Effector memory CD8-positive, alpha-beta T cell (primary cell): ENCODE measurements at places on chromosomes 16 and 17.
A peak's percentile ranks its signal among the peaks of the same experiment; 100 is the strongest.

DNA sequence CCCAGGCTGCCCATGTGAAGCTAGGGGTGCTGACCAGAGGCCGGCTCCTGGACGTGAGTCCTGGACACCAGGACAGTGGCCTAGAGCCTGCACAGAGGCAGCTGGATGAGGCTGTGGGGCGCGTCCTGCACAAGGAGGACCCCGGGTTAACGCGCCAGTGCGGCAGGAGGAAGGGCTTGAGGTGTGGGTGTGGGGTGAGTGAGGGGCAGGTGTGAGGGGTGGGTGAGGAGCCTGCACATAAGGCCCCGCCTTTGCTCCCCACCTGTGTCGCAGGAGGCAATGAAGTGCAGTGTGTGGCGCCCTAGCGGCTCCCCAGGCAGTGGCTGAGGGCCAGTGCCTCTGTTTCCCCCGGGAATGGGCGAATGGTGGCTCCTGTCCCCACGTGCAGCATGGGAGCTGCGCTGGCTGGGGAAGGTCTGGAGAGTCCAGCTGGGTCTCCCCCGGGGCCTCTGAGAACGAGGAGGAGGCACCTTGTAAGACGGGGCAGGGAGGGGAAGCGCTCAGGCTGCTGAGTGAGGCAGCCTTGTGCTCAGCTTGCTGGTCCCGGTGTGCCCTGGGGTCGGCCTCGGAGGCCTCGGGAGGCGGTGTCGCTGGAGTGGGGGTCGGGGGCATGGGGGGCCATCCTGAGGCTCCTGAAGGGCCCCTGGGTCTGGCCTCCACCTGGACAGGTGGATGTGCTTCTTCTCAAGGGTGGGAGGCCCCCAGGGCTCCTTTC, 3.2 kb downstream of the CD7 start:
- no peak for DNase-seq

DNA sequence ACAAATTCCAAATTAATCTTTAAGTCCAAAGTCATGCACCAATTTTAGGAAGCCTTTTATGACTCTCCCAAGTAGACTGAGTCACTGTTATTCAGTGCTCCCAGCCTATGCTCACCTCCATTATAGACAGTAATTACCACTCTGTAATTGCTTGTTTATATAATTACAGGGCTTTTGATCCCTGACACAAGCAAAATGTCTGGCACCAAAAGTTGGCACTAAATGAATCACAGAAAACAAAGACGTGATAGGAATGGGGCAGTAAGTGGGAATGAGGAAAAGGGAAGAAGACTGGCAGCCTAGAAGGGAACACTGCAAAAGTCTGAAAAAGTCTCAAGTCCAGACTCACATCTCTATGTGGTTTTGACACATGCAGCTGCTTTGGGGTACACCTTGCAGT, 94.1 kb downstream of the SLC39A11 start:
- no peak for DNase-seq

- DNase-seq: no peak
Observed at GRCh38 chr17:20966870-20967269, 75.9 kb downstream of the USP22 start.

DNA sequence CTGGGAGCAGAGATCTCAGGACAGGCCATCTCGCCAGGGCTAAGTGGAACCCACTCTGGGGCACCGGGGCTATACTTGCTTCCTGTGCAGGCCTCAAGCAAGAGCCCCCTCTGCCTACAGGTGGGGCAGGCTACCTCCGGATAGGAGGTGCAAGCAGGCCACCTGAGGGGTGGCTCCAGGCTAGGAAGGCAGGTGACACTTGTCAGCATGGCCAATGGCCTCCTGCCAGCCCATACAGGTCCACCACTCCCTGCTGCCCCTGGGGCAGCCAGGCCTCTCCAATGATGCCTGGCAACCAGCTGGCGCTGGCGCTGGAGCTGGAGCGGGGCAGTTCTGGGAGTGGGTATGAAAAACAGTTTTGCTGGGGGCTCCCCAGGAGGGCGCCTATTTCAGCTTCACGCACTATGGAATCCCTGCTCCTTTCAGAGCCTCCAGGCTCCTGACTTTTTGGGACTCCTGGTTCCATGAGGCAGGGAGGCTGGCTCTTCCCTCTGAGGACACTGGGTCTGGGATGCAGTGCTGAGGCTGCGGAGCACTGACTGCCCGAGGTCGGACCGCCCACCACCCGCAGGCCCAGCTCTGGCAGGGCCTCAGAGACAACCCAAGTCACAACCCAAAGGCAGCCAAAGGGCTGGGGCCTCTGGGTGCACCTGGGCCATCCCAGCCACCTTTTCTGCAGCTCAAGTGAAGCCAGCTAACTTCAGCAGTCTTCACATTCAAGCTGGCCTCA, 8.4 kb upstream of the SREBF1 start:
- DNase-seq: no peak

- DNase-seq: no peak
Observed at GRCh38 chr16:75476817-75477216, 12.3 kb upstream of the TMEM170A start.

GRCh38 chr17:78583091-78583490, 5.9 kb upstream of the DNAH17 start:
- no peak for DNase-seq

- DNase-seq: no peak
Observed at GRCh38 chr16:12344577-12345343, 368.2 kb downstream of the SNX29 start.

GRCh38 chr17:34254651-34255380, at the start of gene CCL2:
Gene CCL2 (plus strand): TSS chr17:34255285. CDS start chr17:34255350, 65 bp downstream.
- DNase-seq: no peak

- DNase-seq: no peak
Observed at GRCh38 chr17:83024218-83024971, 55.0 kb upstream of the METRNL start.

- DNase-seq: no peak
Observed at GRCh38 chr17:34736611-34737010, 157.2 kb downstream of the TMEM132E start.

DNA sequence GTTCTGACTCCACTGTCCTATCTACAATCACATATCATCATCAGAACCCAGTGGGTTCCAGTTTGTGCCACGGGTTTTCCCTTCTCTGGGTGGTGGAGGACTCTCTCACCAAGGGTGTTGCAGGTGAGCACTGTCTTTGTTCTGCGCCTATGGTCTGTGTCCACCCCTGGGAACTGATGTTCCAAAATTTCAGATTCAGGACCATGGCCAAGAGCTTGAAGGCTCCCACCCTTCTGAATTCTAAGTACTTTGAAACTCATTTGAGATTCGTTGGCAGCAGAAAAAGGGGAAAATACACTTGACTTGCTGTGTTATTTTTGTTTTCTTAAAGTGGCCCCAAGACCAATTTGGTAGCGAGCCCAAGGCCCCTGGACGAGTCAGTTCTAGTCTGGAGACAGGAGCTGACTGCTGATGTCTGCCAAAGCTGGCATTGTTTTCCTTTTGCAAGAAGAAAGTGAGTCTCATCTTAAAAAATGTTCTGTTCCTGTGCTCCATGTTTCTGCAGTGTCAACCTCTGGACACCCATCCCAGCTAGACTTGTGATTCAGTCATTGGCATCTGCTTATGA, 310.9 kb downstream of the HAPSTR1 start:
- no peak for DNase-seq

DNA sequence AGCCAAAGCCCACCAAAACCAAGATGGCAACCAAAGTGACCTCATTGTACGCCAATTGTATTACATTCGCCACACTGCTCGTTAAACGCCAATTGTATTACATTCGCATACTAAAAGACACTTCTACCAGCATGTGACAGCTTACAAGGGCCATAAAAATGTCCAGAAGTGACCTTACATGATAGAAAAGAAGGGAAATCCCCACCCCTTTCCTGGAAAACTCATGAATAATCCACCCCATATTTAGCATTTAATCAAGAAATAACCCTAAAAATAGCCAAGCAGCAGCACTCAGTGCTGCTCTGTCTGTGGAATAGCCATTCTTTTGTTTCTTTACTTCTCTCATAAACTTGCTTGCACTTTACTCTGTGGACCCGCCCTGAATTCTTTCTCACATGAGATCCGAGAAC, 25.7 kb downstream of the PSMD7 start:
- no peak for DNase-seq

DNA sequence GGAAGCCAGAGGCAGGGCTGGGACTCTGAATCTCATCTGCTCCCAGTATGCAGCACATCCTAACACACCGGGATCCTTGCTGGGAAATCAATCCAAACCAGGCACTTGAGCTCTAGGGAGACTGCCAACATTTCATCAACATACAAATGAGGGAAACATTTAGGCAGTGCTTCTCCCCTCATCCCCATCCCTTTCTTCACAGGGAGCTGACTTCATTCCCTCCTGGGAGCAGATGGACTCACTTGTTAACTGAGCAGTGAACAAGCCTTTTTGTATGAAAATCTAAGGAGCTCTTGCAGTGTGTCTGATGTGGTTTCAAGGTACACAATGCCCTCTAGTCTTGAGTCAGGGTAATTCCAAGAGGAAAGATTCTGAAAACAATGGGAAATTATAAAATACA, 96.3 kb downstream of the TMEM114 start:
- DNase-seq: no peak

DNA sequence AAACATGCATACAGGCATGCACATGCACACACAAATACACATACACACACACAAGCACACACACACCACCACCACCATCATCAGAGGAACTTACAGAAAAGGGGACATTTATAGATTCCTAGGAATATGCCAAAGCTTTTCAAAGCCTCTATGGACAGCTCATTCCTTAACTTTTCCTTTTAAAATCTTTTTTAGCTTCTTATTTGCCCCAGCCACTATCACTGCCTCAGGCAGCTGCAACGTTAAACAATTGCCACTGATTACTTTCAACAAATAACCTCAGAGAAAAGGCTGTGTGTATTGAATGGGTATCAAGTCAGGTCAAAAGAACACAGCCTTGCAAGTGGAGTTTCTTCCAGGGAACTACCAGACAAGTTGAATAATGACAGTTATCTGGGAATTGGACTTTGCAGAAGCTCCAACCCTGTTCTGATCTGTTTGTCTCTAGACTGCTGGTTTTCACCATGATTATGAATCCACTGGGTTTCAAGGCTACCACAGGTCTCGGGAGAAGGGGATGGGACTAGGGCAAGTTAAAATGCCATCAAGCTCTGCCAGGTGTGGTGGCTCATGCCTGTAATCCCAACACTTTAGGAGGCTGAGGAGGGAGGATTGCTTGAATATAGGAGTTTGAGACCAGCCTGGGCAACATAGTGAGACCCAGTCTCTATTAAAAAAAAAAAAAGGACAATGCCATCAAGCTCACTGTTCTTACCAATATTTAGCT, 21.9 kb upstream of the BEAN1 start:
- no peak for DNase-seq

DNA sequence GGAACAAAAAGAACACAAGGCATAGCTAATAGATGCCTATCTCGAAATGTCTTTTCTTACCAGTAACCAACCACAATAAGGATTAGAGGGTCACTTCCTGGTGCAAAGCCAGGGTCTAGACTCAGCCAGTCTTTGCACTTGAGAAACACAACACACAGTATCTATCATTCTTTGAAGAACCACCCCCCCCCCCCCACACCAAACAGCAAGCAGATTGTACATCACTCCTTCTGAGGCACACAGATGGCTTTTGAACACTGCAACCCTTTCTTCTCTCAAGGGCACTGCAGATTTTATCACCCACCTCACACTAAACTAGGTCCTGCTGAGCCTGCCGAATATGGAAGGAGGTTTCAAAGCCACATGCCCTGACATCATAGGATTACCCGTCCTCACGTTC, 145.6 kb downstream of the AATF start:
- DNase-seq: no peak

DNA sequence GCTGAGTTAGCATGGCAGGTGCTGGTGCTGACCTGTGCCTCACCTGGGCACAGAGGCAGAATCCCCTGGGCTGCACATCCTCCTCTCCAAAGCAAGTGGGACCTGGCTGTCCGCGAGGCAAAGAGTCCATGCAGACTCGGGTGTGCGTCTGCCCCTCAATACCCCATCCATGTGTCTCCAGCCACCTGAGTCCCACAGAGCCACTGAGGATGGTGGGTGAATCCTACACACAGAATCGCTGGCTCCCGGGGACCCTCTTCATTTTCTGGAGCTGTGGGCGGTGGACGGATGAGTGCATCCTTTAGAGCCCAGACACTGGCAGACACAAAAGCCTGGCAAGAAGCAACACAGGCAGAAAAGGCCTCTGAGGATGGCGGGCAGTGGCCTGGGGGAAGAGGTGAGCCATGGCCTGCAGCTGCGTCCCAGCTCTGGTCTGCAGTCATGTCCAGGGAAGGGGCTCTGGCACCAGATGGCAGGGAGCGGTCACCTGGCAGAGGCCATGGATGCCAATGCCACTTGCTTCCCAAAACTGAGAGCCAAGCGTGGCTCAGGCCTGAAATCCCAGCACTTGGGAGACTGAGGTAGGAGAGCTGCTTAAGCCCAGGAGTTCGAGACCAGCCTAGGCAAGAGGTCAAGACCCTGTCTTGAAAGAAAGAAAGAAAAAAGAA, 29.9 kb downstream of the AXIN1 start:
- DNase-seq: no peak

GRCh38 chr16:24367186-24367710, 111.1 kb downstream of the CACNG3 start:
- no peak for DNase-seq

- DNase-seq: no peak
Observed at GRCh38 chr16:80285104-80285503, 255.7 kb upstream of the DYNLRB2 start.

- DNase-seq: peak; percentile 59
Observed at GRCh38 chr16:50696575-50697420, 3.4 kb downstream of the NOD2 start.

GRCh38 chr16:588639-588888, 1.3 kb upstream of the RAB40C start:
- DNase-seq: peak; percentile 52

GRCh38 chr16:21117567-21117966, 33.1 kb downstream of the DNAH3 start:
- DNase-seq: no peak

DNA sequence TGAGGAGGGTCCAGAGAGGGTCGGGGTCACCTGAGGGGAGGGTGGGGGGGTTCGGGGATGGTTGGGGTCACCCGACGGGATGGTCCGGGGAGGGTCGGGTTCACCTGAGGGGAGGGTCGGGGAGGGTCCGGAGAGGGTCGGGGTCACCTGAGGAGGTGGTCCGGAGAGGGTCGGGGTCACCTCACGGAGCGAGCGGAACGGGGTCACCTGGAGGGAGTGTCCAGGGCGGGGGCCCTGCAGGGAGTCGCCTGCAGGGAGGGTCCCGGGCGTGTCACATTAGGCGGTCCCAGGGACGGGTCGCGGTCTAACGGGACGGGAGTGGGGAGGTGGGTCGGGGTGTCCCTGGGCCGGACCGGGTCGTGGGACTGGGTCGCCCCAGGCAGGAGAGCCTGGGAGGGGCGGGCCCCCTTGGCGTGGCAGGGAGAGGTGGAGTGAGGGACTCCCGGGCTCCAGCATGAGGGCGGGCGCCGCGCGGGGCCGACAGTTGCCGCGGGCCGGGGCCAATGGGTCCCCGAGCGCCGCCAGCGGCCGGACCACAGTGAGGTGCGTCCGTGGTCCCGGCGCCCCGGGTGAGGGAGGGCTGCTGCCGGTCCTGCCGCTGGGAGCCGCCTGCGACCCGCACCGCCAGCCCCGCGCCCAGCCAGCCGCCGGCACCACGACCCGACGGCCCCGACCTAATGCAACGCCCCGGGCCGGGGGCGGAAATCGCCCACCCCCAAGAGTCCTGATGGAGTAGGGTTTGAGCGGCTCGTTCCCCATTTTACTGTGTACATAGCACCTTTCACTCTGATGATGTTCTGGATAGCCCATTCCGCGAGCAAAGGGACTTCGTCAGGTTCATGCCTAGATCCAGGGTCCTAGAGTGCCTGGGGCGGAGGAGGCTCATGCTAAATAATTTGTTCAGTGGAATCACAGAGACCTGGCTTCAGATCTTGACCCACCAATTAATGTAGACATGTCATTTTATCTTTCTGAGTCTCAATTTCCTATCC, 1.2 kb upstream of the ABCA3 start:
- peak; percentile 6 for DNase-seq
